ENCODE measurements at places on chromosomes 11 and 22. TPM values are rescaled to one million over a fixed set of nuclear protein-coding genes. Genes with fewer than 3 reads are reported as not detected.
A peak's percentile ranks its signal among the peaks of the same experiment; 100 is the strongest.

- no peak overlapping the region for H3K27ac ChIP-seq
- no peak for DNase-seq
- no peak overlapping the region for H3K4me3 ChIP-seq
- peaks cover 2% of the 10 kb centered on the region for H3K4me1 ChIP-seq
- no peaks in the 10 kb centered on the region for H3K27me3 ChIP-seq
These were observed 215.3 kb downstream of the TBC1D22A start for GRCh38 chr22:46977656-46978343.

DNA sequence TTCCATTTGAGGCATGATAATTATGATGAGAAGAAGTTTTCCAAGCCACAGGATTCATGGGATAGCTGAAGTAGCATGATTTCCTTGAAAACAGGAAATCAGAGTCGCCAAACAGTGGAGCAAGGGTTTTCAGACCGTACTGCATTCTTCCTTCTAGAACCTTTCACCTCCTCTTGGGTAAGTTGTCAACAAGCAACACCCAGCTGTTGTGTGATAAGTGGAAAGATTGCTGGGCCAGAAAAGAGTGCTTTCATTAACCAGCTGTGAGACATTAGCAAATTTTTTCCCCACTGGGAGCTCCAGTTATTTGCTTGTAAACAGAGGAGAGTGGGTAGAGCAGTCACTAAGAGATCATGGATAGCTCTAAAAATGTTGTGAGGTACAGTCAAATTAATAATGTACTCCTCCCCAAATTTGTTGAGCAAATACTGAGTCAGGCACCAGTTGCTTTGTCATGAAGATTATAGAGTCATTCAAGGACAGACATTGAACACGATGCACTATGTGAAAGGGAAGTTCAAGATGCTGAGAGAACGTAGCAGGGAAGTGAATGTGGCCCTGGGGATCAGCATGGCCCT, 11.7 kb upstream of the MPEG1 start:
- peaks cover 24% of the 10 kb centered on the region for H3K4me1 ChIP-seq
- H3K36me3 ChIP-seq, result no peaks in the 10 kb centered on the region
- H3K4me3 ChIP-seq, result no peak overlapping the region

ANKRD13D gene
- polyA plus RNA-seq, result 44.0 TPM

APOA4 gene
- polyA plus RNA-seq, result not detected

SPON1 gene
- 0.62 TPM for polyA plus RNA-seq

DNA sequence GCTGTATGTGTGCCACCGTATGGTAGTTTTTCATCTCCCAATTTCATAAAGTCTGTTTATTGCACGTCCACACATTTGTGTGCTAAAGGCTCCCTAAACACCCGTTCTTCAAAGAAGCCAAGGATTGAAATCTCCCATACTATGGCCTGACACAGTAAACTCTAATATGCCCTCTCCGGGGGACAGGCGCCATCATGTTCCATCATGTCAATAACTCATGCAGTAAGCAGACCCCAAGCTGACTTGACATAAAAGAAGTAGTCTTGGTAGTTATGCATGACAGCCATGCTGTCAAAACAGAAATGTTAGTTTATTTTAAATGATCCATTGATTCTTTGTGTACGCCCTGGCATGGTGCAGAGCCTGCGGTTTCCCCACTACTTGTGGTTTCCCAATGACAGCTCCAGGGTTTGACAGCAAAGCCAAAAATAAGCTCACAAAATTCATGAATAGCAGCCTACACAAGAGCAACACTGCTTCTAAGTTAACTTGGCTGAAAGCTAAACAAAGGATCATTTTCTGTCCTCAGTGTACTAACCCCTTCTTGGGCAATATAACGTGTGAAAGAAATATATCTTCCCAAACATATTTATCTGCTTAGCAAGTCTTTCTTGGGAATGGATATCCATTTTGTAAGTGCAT, 56.5 kb upstream of the CABP7 start:
- no peak overlapping the region for H3K27ac ChIP-seq
- DNase-seq, result peak; percentile 59
- H3K4me1 ChIP-seq, result peaks cover 7% of the 10 kb centered on the region
- H3K4me3 ChIP-seq, result no peak overlapping the region
- no peaks in the 10 kb centered on the region for H3K27me3 ChIP-seq

RASD2 gene
- polyA plus RNA-seq, result 0.32 TPM

PATE2 gene
- polyA plus RNA-seq, result not detected

HEPHL1 gene
- polyA plus RNA-seq, result 0.02 TPM

BARX2 gene
- polyA plus RNA-seq, result not detected

GRCh38 chr11:13210424-13210823, 67.2 kb upstream of the BMAL1 start:
- H3K4me1 ChIP-seq, result peaks cover 20% of the 10 kb centered on the region
- H3K36me3 ChIP-seq, result no peaks in the 10 kb centered on the region
- no peak overlapping the region for H3K27ac ChIP-seq
- no peak overlapping the region for H3K4me3 ChIP-seq
- H3K27me3 ChIP-seq, result no peaks in the 10 kb centered on the region

SF3B2 gene
- polyA plus RNA-seq, result 110 TPM
